RCC 7860 (cell line): ENCODE measurements at places on chromosomes 12 and 14.

GRCh38 chr14:99971941-99972747, 93.1 kb upstream of the EVL start:
- no peak for DNase-seq

DNA sequence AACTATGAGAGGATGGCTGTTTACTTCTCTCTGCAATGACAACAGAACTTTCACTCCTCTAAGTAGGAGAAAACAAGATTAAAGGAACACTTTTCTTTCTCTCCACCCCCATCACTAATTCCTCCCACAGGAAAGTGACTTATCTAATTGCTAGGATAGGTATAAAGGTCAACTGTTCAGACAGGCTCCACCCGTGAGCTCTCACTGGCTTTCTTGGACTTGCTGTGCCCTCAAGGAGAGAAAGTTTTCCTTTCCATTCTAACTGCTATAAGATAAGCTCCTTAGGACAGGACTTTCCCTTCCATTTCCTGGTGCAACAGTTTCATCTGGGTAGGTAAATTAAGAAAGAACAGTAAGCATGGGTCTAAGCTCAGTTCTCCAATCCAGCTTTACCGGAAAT, 4.8 kb downstream of the SLC41A2 start:
- DNase-seq: peak; percentile 34

DNA sequence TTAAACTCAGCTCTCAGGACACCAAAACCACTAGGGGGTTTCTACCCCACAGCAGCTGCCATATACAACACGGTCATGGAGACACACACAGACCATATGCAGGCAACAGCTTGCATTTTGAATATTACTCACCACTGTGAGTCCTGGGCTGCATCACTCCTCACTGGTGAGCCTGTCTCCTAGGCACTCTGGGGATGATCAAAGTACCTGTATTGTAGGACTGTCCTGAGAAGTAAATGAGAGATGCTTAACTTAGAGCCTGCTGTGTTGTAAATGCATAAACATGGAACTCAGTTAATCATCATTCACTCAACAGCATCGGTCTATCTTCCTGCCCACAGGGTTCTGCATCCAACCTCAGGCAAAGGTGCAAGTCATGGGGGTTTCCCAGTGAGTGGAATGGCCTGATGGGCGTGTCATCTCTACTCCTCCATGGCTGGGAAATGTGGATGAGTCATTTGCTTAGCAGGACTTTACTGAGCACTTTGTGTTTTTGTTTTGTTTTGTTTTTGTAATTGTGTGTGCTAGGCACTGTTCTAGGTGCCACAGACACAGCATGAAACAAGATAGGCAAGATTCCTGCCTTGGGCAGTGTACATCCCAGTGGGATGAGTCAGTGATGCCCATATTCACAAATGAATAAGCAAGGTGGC, 1141.2 kb upstream of the TMEM132C start:
- peak; percentile 94 for DNase-seq

DNA sequence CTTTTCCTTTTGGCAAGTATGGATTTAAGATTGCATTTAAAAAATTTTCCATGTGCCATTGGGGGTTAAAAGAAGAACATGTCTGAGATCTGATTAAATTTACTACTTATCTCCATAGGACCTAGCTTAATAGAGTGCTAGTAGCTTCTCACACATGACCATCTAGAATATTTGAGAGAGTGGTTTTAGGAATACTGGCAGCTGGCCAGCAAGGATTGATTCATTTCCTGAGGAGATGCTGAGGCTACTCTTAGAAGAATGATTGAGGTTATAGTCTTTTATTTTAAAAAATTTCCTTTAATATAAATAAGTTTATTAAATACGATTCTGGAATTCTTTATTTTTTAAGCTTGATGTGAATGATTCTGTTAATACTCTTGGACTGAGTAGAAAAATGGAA, 56.2 kb downstream of the MIPOL1 start:
- peak; percentile 4 for DNase-seq

GRCh38 chr14:104370256-104370870, 209.2 kb upstream of the C14orf180 start:
- no peak for DNase-seq

DNA sequence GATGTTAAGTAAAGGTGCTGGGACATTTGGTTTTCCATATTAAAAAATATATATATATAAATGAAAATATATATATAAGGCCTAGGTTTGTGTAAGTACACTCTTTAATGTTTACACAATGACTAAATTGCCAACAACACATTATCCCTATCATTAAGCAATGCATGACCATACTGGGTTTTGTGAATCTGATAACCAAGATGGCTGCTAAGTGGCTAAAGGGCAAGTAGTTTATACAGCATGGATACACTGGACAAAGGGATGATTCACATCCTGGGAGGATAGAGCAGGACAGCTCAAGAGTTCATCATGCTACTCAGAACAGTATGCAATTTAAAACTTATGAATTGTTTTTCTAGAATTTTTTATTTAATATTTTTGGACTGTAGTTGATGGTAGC, 89.3 kb downstream of the FIGNL2 start:
- DNase-seq: no peak

DNA sequence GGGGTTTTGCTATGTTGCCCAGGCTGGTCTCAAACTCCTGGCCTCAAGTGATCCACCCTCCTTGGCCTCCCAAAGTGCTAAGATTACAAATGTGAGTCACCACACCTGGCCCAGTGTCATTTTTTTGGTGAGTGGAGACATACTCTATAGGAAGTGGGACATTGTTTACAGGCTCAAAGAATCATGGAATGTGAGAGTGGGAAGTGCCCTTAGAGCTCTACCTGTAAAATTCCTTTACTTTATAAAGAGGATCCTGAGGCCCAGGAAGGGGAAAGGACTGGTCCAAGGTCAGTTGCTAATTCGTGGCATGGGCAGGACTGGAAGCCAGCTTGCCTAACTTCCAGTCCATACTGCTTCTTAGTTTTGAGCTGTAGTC, 8.7 kb upstream of the ADCK1 start:
- no peak for DNase-seq

DNA sequence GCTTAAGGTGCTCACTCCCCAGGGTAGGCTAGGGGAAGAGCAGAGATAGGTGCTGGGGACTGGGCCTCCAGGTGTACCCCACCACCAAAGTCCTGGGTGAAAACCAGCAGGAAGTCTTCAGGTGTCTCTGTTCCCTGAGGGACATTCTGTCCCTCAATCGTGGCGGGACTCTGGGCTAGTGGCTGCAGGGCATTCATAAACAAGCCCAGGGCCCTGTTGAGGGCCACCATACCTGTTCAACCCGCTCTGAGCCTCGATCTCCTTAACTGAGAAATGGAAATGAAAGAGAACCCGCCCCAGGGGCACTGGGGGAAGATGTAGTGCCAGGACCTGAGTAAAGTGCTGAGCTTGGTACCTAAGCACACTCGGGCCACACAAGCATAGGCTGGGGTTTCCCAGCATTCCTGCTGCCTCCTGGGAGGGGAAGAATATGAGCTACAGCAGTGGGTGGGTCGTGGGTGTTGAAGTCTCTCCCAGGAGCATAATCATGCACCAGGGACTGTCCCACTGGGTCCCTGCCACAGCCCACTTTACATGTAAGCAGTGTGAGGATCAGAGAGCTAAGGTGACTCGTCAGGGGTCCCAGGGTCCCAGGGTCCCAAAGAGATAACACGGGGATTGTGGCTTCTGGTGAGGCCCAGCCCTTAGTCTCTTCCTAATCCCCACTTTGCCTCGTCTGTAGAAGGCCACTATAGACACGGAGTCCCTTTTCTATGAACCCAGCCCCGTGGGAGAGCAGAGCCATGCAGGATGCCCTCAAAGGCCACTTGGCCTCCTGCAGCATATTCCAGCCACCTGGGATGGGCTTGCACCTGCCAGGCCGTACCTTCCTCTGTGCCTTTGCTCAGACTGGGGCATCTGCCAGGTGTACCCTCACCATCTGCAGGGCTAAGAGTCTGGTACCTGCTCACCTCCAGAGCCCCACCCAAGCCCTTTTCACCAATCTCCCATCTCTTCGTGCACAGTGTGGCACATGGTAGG, 14.4 kb downstream of the FAM222A start:
- DNase-seq: no peak

DNA sequence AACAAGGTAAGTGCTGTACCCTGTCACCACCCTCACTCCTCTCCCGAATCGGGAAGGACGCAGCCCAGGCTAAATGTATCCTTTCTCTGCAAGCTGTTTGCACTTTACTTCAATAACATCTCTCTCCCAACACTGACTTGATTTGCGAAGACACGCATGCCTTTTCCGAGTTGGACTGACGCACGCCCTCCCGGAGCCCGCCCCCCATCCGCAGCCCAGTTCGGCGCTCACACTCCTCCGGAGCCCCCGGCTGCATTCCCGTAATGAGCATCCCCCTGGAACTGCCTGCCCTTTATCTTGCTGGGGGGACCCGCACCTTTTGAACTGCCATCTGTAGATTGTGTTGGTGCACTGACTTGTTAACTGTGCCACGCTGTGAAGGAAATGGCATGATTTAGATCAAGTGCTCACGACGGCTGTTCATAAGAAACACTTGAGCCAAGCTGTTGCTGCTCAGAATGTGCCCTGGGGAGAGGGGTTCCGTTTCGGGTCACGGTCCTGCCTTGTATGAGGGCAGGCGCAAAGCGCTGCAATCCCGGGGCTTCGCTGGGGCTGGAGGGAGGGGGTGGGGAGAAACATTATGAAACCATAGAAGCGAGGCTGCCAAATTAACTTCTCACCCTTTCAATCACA, 176.6 kb upstream of the CDKN3 start:
- DNase-seq: no peak
